Vagina (tissue), 2 donors: ENCODE measurements at places on chromosomes 1 and 21.

DNA sequence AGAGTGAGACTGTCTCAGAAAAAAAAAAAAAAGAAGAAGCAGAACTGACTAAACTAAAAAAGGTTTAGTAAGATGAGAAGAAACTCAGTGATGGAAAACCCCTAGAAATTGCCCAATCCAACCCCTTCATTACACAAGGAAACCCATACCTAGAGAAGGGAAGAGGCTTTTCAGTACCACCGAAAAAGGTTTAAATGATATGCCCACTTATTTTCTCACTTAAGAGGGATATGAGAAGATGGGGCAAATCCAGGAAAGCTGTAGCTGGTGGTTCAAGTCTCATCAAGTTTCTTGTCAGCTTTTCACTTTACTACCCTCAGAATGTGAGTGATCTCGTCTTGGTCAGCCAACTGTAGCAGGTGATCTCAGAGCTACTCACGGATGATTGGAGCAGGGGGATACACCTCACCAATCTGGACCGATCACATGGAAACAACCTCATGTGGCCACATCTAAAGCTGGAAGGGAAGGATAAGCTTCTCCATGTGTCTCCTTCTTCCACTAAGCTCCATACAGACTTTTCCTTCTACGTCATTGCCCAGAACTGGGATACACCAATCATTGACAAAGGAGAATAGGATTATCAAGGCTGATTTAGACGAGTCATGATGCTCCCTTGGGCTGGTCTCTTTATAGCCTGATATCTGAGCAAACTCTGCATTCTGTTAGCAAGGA, 126.7 kb upstream of the POU3F1 start:
- DNase-seq, result no peak

GRCh38 chr1:228304225-228304624, 96.4 kb downstream of the OBSCN start:
- DNase-seq, result no peak

DNA sequence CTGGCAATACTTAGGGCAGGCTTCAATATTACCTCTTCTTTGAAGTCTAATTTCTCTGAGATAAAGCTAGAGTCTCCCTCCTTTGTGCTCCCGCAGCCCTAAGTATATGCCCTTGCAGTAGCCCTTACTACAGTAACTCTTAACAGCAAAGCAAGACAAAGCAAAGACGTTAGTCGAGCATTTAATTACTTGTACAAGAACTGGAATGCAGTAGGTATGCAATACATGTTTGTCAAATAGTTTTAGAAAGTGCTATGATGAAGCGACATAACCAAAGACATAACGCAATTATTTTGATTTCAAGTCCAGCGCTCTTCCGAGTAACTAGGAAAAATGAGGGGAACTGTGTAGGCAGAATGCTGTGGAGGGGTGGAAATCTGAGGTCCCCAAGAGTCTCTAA, 1.6 kb downstream of the P3H1 start:
- DNase-seq, result no peak

DNA sequence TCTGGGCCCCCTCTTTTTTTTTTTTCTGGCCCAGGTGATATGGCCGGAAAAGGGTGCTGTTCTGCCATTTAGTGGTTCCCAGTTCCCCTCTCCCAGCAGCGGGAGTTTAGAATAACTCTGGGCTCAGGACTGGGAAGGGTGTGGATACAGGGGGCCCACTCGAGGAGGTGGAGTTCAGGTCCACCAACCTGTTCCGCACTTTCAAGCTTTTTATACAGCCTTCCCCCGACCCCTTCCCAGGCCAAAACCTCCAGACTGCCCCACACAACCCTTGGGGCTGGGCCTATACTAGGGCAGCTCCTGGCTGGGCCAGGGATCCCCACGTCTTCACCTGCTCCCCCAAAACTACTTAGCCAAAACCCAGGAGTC, 402 bp downstream of the PLEKHG5 start:
- DNase-seq, result no peak

DNA sequence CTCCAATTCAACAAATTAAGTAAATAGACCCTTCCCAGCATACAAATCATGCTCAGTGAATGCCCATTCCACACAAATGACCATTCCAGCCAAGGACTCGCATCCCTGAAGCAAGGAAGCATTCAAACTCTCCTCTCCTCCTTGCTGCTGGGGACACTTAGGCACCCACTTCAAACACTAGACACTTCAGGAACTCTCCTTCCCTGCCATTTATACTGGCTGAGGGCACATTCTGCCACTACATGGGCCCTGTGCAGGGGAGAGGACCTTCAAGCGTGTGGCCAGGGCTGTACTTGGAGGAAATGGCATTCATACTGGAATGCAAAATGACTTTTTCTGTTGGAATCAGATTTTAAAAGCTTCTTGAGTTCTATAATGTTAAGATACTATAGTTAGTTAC, 22.3 kb downstream of the GJA5 start:
- no peak for DNase-seq

GRCh38 chr1:66278260-66279021, 255.5 kb upstream of the SGIP1 start:
- no peak for DNase-seq

GRCh38 chr1:89657886-89658285, 25.0 kb downstream of the LRRC8C start:
- DNase-seq, result no peak

DNA sequence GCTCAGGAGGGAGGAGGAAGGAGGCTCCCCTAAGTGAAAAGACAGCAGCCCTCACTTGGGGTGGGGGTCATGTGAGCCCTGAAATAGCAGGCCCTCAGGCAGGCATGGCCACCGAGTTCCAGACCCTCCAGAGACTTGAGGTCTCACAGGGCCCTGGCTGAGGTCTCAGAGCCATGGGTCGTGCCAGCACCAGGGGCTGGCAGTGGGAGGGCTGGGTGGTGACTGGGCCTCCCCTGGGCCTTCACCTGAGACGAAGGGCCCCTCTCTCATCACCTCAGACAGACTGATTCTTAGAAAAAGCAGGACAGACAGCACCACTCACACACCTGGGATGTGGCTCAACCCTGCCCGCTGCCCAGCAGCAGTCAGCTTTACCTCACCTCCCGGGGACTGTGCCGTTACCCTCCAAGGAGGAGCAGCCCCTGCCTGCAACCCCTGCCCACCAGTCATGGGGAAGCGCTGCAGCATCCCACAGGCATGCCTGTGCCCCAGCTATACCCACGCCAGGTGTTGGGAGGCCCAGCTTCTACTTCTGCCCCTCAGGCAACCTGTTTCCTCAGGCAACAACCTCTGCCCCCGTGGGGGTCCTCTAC, 42.6 kb upstream of the LRP8 start:
- DNase-seq, result peak; percentile 75

DNA sequence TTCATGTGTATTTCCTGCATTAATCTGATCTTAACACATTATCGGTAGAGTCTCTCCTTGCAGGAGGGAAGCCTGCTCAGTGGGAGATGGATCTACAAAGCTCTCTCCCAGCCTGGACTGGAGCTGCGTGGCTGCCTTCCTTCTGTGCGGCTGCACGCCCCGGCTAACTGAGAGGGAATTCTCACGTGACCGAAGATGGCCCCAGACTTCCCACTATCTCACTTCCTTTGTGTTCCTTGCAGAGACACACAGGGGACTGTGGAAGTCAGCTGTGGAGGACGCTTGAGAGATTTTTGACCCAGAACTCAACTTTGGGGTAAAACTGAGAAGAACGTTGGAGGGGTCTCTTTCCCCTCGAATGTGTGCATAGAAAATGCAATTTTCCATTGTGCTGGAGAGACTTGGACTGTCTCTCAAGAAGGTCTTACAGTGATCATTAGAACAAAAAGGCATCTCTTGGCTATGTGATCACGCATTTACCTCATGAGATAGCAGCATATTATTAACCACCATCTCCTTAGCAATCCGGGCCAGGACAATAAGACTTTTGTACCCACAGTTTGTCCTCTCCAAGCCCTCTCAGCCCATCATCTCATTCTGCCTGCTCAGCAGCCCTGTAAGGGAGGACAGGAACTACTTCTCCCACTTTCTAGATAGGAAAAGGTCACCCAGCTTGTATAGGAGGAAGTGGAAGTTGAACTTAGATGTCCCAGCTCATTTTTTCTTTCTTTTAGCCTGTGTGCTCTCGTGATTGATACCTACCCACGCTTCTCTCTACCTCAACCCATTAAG, 49.3 kb upstream of the TARBP1 start:
- DNase-seq, result no peak

GRCh38 chr1:149931212-149931790, 3.7 kb upstream of the SF3B4 start:
- DNase-seq, result no peak

GRCh38 chr1:94783342-94784189, 36.6 kb upstream of the SLC44A3 start:
- DNase-seq, result no peak

- no peak for DNase-seq
Observed at GRCh38 chr1:105083611-105084010, 1333.9 kb downstream of the AMY1C start.
